ENCODE measurements at places on chromosomes 16 and 17.

GRCh38 chr17:32746698-32747097, 130.2 kb downstream of the MYO1D start:
- DNase-seq = peak; percentile 23

GRCh38 chr17:17028878-17029535, 13.2 kb upstream of the MPRIP start:
- DNase-seq = no peak

DNA sequence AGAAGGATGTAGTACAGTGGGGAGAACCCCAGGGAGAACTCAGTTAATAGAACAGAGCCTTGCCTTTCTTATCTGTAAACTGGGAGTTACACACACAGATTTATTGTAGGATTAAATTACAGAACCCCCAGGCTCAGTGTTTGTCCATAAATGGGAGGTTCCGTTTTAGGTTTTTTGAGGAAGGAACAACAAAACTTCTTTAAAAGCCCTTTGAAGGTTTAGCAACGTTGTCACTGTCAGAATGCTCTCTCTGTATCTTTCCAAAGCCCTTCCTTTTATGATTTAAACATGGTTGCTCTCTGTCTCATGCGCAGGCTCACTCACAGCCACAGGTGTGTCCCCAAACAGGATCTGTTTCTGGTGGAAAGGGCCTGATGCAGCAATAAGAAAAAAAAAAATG, 9.4 kb upstream of the GNA13 start:
- DNase-seq = no peak

DNA sequence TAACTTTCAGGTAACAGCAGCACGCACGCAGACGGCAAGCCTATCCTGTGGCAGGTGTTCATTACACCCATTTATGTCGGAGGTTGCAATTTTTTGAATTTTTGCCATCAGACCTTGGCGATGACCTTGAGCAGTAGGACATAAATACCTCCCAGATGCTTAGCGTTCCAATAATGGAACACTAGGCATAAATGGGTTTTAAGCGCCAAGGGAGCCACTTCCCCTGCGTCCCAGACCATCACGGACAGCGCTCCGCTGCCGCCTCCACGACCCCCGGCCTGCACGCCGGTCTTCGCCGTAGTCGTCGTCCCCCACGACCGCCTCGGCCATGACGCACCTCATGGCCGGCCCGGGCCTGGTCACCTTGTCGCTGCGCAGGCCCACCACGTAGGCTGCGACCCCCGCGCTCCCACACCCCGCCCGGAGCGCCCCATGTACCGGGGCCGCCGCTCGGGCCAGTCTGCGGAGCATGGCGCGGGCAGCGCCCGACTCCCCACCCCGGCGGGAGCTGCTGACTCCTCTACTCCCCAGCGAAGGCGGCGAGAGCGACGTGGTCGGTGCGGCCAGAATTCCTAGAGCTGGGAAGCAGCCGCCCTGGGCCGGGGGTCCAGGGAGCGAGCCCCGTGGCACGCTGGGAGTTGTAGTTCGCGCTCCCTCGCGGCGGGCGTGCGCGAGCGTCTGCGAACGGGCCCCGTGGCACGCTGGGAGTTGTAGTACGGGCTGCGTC, 22.7 kb downstream of the TMEM235 start:
- DNase-seq = no peak

DNA sequence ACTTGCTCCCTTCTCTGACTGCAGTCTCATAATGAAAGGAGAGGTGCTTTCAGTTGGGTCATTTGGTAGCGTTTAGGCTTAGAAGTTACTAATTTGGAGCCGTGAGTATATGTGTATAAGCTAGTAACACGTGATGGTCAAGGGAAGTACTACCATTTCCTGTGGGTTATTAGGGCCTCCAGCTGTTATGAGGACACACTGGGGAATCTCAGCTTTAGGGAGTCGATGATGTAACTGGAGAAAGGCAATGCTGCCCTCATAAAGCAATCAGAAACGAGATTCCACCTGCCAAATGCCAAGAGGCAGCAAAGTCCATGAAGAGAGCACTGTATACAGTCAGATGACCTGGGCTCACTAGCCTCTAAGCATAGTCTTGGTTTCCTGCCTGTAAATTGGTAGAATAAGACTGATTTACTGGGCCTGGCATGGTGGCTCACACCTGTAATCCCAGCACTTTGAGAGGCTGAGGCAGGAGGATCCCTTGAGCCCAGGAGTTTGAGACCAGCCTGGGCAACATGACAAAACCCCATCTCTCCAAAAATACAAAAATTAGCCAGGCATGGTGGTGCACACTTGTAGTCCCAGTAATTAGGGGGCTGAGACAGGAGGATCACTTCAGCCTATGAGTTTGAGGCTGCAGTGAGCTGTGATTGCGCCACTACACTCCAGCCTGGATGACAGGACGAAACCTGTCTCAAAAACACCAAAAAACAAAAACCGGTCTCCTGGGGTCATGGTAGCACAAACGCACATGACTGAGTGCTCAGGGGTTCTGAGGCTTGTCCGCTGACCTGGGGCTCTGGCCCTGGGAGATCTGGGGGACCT, 53.0 kb downstream of the SF3B3 start:
- peak; percentile 80 for DNase-seq

GRCh38 chr17:61461586-61461966, 9.4 kb downstream of the TBX4 start:
- no peak for DNase-seq

DNA sequence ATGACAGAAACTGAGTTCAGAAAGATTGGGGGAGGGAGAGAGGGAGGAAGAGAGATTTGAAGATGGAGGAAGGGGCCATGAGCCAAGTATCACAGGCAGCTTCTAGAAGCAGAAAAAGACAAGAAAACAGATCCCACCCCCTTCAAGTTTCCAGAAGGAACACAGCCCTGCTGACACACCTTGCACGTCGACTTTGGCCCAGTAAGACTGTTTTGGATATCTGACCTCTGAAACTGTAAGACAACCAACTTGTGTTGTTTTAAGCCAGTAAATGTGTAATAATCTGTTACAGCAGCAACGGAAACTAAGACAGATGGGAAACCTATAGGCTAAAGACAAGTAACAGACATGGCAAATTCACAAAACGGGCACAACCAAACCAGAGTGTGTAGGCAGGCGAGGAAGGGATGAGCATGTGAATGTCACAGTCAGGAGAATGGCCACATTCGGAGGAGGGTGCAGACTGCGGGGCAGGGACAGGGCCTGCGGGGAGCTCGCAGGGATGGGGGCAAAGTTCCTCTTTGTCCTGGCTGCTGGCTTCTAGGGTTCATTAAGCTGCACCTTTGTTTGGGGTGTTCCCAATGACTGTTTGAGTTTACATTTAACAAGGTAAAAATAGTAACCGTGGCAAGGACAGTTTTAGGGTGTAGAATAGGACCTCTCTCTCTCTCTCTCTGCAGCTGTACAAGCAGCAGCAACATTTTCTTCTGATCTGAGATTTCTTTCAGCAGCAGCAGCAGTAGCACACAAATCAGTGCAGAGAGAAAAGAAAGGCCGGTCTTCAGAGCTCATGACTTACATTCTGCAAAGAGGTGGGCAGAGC, 18.3 kb upstream of the ATP2C2 start:
- no peak for DNase-seq

DNA sequence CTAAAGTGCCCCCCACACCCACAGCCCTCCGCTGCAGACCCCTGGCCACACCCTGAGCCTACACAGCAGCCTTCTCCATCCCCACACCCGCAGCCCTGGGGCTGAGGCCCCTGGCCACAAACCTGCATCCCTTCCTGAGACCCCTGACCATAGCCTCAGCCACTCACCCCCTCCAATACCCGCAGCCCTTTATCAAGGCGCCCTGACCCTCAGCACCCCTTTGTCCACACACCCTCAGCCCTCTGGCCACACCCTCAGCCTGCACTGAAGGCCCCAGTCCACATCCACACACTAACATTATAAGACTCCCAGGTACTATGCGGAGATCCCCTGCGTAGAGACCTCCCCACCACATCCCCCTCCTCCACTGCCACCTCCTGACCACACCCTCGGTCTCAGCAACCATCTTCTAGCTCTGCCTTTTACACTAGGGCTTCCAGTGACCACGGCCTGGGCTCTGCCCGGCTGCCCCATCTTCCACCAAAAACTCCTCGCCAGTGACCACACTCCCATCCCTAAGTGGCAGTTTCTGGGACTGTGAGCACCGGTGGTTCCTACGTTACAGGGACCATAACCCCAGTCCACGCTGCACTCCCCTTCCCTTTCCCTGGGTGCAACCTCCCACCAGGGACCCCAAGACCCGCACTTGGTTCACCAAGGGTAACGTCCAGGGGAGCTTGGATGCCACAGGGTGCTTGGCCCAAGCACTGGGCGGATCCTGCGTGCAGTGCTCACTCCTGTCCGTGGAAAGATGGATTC, 818 bp downstream of the TPPP3 start:
- DNase-seq = no peak

GRCh38 chr17:47707056-47707804, 13.3 kb downstream of the TBKBP1 start:
- no peak for DNase-seq

GRCh38 chr17:34720760-34721159, 141.4 kb downstream of the TMEM132E start:
- DNase-seq = no peak

GRCh38 chr16:63187638-63188037, 1151.4 kb upstream of the CDH8 start:
- no peak for DNase-seq

DNA sequence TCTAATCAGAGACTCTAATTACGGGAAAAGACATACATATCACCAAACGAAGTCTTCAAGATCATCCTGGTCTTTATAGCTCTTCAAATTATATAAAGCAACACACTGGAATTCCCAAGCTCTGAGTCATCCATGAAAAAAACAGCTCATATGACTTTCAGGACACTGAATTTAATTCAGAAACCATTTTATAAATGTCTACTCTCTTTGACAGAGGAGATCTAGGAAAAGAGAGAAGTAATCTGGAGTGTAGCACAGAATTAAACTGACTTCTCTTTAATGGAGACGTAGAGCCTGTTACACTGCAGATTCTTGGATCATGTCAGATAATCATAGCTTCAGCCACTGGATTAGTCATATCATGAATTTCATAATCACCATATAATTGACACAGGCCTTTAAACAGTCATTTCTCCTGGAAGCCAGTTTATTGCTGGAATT, 86.8 kb upstream of the WSB1 start:
- DNase-seq = peak; percentile 25

- DNase-seq = no peak
These were observed 46.4 kb downstream of the NUP88 start for GRCh38 chr17:5373112-5373511.

- no peak for DNase-seq
These were observed 621.7 kb upstream of the CDH11 start for GRCh38 chr16:65743558-65743957.

- DNase-seq = no peak
These were observed 12.4 kb downstream of the ZG16B start for GRCh38 chr16:2842340-2843000.

- DNase-seq = no peak
These were observed 43.0 kb upstream of the CDH8 start for GRCh38 chr16:62079236-62079635.

GRCh38 chr17:38777641-38778250, 21.6 kb downstream of the PIP4K2B start:
- no peak for DNase-seq

DNA sequence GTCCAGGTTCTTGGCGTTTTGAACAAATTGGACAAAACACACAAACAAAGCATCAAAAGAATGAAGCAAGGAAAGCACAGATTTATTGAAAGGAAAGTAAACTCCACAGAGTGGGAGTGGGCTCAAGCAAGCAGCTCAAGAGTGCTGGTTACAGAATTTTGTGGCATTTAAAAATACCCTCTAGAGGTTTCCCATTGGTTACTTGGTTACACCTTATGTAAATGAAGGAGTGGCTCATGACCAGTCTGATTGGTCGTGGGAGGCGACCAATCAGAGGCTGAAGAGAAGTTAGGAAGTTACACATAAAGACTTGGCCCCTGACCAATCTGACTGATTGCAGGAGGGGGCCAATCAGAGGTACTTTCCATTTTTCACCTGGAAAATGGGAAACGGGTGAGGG, 1373.8 kb upstream of the GOT2 start:
- DNase-seq = no peak

DNA sequence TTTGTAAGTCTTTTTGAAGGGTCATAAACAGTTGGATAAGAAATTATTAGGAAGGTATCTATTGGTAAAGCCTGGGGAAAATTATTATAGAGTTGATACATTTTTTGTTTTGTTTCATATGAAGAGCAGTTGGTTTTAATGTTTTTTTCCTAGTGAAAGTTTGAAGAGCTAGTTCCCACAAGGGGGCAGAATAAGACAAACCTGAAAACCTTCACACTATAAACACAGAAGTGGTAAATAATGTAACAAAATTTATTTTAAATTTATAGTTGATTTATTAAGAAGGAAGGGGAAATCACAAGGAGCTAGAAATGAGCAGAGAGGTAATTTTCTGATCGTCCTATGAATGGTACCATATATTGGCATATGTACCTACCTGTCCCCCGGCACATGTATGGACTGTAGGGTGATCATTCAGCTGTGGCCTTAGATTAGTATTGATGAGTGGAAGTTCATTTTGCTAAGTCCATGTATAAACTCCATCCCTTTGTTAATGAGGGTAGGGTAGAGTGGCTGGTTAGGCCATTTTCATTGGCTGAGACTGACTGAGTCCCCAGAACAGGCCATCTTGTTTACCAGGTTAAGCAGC, 116.3 kb downstream of the TANC2 start:
- DNase-seq = peak; percentile 8

GRCh38 chr17:80260069-80260535, 550 bp upstream of the RNF213 start:
- DNase-seq = no peak

GRCh38 chr17:80941743-80942422, 49.8 kb upstream of the CHMP6 start:
- no peak for DNase-seq

DNA sequence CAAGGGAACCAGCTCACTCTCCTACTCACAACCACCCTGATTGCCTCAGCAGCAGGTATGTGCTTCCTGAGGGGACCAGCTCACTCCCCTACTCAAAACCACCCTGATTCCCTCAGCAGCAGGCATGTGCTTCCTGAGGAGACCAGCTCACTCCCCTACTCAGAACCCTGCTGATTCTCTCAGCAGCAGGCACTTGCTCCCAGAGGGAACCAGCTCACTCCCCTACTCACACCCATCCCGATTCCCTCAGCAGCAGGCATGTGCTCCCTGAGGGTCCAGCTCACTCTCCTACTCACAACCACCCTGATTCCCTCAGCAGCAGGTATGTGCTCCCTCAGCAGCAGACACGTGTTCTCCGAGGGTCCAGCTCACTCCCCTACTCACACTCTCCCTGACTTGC, 26.1 kb upstream of the COG7 start:
- no peak for DNase-seq

Data from AG09309 (cell line).